ENCODE measurements at places on chromosomes 2 and 18.

- DNase-seq: no peak
Measured at GRCh38 chr2:163625632-163626031, 110.2 kb downstream of the FIGN start.

GRCh38 chr2:128536925-128537620, 218.4 kb upstream of the HS6ST1 start:
- DNase-seq: peak; percentile 87

GRCh38 chr2:195532628-195533271, 124.3 kb upstream of the SLC39A10 start:
- peak; percentile 57 for DNase-seq

DNA sequence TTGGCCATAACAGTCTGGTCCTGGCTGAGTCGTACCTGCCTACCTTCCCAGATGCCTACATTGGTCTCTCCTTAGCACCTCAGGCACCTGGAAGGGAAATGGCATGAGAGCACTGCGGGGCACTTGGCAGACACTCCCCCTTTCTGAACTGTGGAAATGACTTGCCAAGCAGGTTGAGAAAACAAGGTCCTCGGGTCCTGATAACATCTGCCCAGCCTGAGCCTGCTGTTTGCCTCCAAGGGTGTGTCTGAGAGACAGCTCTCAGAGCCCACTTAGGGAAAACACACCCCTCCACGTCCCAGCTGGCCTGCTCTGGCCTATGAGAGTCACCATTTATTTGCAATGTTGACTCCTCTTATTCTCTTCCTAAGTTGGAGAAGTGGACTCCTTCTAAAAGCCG, 10.5 kb downstream of the FAM110C start:
- no peak for DNase-seq

DNA sequence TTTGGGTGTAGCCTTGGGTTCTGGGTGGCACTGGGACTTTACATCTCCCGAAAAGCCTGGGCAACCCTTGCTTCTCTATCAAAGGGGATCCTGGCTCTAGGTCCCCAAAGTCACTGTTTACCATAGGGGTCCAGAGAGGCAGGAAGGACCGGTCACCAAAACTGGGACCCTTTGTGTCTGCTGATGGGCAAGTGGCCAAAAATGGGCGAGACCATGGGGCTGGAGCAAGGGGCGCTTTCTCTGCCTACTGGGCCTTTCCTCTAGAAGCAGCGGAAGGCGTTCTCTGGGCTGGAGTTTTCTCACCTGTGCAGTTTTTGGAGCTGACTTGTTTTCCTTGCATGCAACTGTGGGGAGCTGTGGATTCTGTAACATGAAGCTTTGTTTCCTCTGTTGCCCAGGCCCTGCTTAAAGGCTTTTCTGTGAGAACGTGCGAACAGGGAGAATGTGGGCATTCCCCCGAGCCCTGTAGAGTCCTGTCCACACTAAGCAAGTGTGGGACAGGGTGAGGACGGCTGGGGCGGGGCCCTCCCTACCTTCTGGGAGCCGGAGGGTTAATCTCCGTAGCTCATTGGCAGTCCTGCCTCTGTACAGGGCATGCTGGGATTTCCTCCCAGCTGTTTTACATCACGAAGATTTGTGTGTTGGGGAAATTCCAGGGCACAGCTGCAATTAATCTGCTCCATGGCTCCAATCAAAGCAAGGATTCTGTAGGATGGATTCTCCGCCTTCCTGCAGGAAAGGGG, 50.2 kb downstream of the TGOLN2 start:
- peak; percentile 91 for DNase-seq

DNA sequence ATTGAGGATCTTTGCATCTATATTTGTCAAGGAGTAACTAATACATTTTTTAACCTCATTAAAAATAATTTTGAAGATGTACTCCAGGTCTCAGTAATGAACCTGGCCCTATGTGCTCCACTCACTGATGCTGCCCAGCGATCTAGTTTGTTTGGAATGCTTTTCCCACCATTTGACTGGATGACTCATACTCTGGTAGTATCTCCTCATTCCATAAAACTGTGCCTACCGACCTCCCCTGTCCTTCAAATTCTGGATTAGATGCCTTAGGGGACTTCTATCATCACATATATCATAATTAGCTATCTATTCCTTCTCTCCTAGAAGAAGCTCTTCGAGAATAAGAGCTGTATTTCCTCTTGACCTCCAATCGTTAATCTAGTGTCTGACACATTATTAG, 83.8 kb downstream of the FAM117B start:
- peak; percentile 15 for DNase-seq

Measured in cardiac fibroblast (primary cell).